ENCODE measurements at places on chromosomes 12 and 14.

- DNase-seq: no peak
Observed at GRCh38 chr14:91374879-91375702, 42.5 kb downstream of the CCDC88C start.

GRCh38 chr12:59452259-59452658, 143.6 kb upstream of the SLC16A7 start:
- DNase-seq: no peak

GRCh38 chr12:81039231-81039630, 38.6 kb upstream of the ACSS3 start:
- no peak for DNase-seq

DNA sequence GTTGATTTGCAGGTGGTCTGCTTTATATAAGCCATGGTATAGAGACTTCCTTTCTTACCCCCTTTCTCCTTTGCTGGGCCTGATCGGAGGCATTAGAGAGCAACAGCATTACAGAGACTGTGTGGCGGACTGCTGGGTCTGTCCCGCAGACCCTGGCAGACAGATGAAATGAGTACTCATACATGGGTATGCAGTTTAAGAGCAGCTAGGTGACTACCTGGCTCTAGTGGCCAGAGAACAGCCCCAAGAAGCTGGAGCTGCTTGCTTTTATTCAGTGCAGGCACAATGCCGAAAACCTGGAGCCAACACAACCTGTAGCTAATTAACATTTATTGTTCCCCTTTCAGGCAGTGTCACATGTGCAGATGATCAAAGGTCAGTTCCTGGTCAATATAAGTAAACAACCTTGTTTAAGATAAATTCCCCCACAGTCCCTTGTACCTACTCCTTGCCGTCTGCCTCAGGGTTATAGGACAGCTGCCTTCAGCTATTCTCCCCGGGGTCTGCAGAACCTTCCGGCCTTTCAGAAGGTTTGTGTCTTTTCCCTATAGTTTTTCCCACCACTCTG, 160.0 kb downstream of the TRHDE start:
- no peak for DNase-seq

DNA sequence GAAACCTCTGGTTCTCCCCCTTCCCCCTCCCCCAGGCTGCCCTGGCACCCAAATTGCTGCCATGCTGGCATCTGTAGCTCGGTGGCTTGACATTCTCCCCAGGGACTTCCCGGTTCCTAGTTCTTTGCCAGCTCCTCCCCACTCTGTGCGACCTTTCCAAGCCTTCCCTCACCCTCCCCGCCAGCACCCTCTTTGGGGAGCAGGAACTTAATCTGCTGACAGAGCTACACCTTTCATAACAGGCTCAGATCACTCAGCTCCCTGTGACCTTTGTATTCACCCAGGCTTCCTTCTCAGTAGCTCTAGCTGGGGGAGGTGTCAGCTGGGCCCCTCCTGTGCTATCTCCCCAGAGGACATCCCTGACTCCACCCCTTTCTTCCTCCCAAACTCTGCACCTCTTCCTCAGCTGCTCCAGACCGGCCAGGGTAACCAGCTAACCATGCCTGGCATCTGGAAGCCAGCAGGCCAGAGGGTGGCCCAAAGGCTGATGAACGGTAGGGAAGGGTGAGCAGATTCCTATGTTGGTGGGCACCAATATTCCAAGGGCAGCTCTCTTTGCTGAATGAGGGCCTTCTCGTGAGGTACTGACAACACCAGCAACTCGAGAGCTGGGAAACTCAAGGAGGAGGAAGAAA, 1.8 kb upstream of the COX14 start:
- no peak for DNase-seq

GRCh38 chr14:21647380-21647779, 6.3 kb upstream of the OR4E2 start:
- DNase-seq: no peak

GRCh38 chr14:61437381-61437780, 116.0 kb downstream of the PRKCH start:
- DNase-seq: no peak

All from nucleus accumbens (tissue), 56 donors.